ENCODE measurements at places on chromosomes 2 and 18.

- no peak for DNase-seq
Observed at GRCh38 chr2:208015475-208015874, 9.9 kb downstream of the PLEKHM3 start.

DNA sequence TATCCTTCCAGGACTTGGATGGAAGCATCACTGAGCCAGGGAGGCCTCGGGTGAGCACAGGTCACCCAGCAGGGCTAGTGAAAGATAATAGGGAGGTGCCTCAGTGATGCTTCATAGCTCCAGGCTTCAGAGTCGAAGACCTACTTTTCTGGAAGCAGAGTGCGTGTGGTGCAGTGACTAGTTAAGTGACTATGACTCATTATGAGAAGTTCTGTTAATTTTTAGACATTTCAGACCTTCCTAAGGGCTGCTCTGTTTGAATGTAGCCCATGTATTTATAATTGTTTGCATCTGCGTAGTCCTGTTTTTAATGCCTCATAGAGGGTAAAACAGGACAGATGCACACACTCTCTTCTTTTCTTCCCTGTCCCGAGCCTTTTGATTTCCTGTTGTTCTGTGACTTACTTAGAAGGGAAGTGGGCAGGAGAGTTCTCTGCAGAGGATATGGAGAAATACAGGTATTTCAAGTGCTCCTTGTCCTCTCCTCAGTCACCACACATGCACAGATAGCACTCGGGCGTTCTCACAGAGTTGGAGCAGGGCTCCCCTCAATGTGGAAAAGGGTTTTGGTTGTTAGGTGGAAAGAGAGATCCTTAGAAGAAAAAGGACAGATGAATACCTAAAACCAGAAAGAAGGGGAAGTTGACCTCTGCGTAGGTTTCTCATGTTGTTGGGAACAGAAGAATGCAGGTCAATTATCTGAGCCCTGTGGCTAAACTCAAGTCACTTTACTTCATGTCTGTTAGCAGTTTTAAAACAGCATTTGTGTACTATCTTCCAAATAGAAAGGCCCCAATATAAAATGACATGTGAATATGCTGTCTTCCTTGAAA lies 34.7 kb downstream of the RALB start:
- no peak for DNase-seq

- no peak for DNase-seq
Observed at GRCh38 chr2:75602724-75603342, 42.1 kb upstream of the EVA1A start.

DNA sequence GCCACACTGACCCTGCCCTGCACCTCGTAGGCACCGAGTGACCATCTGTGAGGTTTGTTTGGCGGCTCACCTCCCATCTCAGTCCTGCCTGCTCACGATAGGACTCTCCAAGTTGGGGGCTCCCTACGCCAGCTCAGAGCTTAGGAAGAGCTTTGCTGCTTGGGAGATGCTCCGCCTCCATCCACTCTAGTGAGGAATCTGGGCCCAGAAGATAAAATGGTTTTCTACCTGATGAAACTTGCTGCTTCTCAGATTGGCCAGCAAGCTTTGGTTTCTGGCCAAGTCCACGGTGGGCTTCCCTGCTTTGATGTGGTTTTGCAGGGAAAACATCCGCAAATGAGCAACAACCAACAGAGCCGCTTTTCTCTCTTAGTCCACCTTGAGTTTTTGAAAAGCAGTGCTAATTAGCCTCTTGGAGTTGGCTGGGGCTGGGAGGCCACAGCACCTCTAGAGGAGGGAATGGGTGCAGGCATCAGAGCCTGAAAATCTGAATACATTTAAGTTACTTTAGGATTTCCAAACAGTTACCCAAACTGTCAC lies 42.2 kb downstream of the THNSL2 start:
- no peak for DNase-seq

GRCh38 chr2:2664989-2665833 lies 334.1 kb upstream of the MYT1L start:
- no peak for DNase-seq

DNA sequence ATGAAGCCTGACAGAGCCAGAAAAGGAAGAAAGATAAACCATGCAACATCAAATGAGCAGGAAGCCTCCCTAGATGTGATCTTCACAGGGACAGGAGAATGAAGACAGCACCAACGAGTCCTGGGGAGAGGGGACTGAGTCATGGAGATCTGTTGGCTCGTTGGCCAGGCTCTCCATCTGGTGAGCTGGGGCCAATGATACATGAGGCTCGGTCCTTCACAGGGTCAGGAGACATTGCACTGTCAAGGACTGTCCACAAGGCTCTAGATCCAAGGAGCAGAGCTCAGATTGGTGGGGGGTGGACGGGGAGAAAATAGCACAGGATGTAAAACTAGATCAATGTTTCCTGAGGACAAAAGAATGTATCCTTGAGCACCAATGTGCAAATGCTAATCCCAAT lies 735 bp downstream of the CD207 start:
- DNase-seq: no peak

- no peak for DNase-seq
Observed at GRCh38 chr2:228548230-228548629, 366.7 kb upstream of the SPHKAP start.

- no peak for DNase-seq
Observed at GRCh38 chr2:26640781-26641564, at the start of gene CIB4. Gene CIB4 (minus strand): TSS chr2:26641366. CDS start chr2:26641314, 52 bp downstream.

- DNase-seq: no peak
Observed at GRCh38 chr18:24396082-24396633, 1.5 kb downstream of the OSBPL1A start.

DNA sequence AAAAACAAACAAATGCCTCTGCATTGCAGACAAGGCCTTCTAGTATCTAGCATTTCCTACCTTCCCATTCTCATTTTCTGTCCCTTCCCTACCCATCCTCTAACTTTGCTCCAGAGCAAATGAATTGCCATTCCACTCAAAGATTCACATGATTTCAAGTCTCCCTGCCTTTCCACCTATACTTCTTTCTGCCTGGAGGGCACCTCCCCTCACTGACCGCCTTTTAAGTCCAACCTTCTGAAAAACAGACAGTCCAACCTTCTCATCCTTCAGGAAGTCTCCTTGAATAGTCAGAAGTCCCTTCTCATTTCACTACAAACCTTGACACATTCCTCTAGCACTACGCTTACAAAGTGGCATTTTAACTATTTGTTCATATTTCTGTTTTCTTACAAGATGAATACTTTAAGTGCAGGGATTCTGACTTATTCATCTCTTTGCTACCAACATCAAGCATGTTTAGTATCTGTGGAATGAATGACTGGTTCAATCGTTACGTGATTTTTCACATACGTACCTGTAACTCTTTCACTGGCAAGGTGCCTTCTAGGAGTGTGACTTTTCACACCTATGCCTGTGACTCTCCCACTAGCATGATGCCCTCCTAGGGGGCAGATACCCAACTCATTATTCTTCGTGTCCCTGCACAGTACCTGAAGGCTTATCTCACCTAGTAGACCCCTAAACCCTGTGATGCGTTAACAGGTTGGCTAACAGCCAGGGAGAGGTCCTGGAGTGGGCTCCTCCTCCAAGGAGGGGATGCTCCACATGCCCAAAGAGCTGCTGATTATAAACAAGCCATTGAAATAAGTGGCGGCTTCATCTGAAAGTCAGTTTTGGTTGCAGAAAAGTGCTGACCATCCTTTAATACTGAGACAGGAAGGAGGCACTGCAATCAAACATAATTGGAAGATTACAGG lies 356.2 kb downstream of the MYCN start:
- no peak for DNase-seq

GRCh38 chr18:21896732-21897336 lies 156.2 kb downstream of the MIB1 start:
- no peak for DNase-seq

DNA sequence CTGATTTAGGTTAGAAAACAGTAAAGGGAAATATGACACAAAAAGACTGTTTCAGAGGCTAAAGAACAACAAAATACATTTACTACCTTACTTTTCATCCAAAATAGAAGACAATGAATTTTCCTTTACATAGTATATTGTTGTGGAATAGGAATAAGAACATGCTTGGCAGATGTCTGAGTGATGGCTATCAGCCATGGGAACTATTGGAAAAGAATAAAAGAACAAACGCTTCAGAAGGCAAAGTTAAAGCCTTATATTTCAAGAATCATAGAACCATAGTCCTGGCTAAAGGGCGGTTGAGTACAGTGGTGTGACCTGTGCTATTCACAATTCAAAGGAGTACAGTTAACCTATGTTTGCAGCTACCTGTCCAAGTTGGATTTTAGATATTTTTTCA lies 73.9 kb upstream of the NRXN1 start:
- no peak for DNase-seq

DNA sequence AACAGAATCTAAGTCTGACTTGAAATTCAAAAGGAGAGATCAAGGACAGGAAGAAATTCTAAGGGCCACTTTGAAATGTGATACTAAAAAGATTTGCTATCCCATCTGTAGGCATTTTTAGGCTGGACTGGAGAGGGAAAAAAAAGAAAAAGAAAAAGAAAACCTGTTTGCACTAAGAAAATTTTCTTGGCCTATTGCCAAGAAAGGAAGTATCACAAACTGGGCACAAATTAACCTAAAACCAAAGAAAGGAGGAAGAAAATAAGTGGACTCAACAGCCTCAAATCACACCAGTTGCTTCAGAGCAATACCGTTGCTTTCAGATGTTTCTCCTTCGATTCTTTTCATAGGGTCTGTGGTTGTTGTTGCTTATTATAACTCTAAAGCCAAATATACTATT lies 287.9 kb upstream of the VRK2 start:
- DNase-seq: no peak

- DNase-seq: no peak
Observed at GRCh38 chr2:222355860-222356259, 57.1 kb upstream of the PAX3 start.

DNA sequence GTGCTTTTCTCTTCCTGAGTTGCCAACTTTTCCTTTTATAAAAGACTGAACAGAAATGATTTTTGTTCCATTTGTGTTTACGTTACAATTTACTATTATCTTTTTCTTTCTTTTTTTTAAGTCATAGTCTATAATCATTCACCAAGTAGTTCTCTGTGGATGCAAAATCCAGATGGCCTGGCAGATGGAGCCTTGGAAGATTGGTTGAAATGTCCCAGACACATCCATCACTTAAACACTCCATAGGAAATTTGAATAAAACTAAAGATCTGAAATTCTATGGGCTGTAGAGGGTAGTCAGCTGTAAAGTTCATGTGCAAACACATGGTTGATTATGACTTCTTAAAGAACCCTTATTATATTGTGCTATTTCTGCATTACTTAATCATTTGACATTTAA lies 164.8 kb upstream of the DOCK10 start:
- no peak for DNase-seq

DNA sequence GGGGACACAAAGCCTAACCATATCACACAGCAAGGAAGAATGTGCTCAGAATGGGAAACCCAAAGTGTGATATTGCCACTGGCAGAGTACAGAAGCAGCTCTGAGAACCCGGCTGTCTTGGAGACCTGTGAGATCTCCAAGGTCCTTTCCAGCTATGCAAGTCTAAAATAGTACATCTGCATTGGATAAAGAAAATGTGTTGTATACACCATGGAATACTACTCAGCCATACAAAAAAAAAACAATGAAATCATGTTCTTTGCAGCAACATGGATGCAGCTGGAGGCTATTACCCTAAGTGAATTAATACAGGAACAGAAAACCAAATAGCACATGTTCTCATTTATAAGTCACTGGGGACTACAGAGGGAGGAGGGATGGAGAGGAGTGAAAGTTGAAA lies 36.5 kb upstream of the RFX8 start:
- DNase-seq: no peak

- DNase-seq: no peak
Observed at GRCh38 chr18:2368102-2368501, 203.2 kb downstream of the METTL4 start.

DNA sequence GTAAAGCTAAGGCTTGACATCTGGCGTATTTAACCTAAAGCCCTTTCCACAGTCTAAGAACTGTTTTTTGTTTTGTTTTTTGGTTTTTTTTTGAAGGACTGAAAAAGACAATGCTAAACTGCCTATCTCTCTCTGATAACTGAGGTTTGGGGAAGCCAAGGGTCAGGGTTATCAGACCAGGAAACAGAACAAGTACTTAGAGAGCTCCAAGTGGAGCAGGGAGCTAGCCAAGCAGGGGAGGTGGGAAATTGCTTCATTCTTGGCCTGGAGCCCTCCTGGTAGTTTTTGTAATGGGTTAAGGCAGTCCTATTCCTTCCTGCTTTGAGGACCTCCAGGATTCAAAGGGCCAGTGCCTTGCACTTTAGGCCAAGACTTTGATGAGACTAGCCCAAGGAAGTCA lies 154.3 kb upstream of the LTBP1 start:
- no peak for DNase-seq

- DNase-seq: no peak
Observed at GRCh38 chr2:123906361-123906760, 118.7 kb upstream of the CNTNAP5 start.

DNA sequence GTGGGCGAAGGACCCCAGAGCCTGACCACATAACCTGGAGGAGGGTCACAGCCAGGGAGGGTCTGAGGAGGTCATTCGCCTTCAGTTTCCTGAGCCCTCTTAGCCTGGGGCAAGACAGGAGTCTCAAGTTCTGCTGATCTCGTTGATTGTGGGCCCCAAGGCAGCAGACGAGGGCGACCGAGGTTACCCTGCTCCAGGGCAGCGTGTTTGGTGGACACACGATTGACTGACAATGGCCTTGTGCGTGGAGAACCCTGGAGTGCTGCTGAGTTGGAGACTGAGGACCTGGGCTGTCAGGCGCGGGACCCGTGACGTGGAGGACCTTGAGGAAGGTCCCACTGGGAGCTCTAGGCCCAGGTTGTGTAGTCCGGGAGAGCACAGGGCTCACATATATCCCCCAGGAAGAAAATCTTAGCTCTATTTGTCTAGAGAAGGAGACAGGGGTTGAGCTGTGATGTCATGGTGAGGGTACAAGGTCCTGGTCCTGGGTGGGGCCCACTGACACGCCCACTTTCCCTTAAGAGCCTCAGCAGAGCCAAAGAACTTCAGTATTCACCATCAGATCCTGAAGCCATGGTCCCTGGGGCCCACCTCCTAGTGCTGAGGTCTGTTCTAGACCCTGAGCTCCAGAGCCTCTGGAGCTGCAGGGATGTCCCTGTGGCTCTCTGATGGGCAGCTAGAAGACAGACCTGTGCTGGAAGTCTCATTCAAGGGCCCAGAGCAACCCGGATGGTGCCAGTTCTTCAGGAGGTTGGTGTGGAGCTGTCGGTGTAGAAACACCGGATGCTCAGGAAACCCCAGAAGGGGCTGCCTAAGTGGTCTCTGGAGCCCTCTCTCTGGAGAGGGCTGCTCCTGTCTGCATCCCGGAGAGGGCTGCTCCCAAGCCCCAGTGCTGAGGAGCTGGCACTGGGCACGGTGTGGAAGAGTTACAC lies 53.1 kb downstream of the DYSF start:
- DNase-seq: no peak
